ENCODE measurements at places on chromosomes 2 and 18.

- peak; percentile 75 for DNase-seq
These were observed 48.7 kb downstream of the ATOH8 start for GRCh38 chr2:85802354-85803103.

- DNase-seq = peak; percentile 82
These were observed 89.3 kb upstream of the NCKAP5 start for GRCh38 chr2:133657591-133657990.

GRCh38 chr18:60232541-60232940 is 140.0 kb downstream of the MC4R start:
- peak; percentile 50 for DNase-seq

- DNase-seq = no peak
These were observed 475 bp upstream of the TWIST2 start for GRCh38 chr2:238847419-238847801.

- DNase-seq = peak; percentile 64
These were observed 36.4 kb downstream of the WDSUB1 start for GRCh38 chr2:159249990-159250715.

- peak; percentile 72 for DNase-seq
These were observed 12.7 kb downstream of the COL3A1 start for GRCh38 chr2:188986839-188987238.

- no peak for DNase-seq
These were observed 117.3 kb downstream of the PLB1 start for GRCh38 chr2:28613186-28613585.

DNA sequence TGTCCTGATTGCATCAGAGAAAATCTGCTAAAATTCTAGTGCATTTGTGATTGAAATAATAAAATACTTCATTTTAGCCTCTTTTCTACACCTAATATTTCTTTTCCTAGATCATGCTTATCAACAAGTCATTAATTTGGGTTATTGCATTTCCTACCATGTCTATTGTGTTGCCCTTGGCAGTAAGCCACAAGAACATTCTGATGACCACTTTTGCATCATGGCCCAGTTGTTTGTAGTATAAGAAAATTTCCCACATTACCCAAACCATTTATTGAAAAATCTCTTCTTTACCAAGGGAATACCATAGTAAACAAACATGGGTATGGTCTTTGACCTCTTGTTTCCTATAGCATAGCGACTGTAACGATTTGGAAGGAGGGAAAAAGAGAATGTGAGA is 76.3 kb downstream of the R3HDM1 start:
- peak; percentile 72 for DNase-seq
